ENCODE measurements at places on chromosomes 2 and 18.

DNA sequence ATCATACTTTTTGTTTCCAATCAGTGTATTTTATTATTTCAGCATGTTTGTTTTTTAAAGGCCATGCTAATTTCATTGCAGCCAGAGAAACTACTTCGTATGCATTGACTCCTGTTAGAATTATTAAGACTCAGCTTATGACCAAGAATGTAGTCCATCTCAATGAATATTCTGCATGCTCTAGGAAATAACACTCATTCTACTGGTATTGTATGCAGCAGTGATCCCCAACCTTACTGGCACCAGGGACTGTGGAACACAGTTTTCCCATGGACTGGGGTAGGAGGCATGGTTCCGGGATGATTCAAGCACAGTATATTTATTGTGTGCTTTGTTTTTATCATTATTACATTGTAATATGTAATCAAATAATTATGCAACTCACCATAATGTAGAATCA lies 356.9 kb downstream of the DSEL start:
- no peak for DNase-seq

- DNase-seq: no peak
Measured at GRCh38 chr2:117406443-117406842, 408.0 kb upstream of the DDX18 start.

- no peak for DNase-seq
Measured at GRCh38 chr2:150190546-150190945, 296.9 kb downstream of the RND3 start.

GRCh38 chr2:29946505-29946904 lies 25.1 kb upstream of the ALK start:
- DNase-seq: no peak

GRCh38 chr2:8437949-8438400 lies 243.9 kb upstream of the ID2 start:
- DNase-seq: no peak

GRCh38 chr2:208488686-208489564 lies 82.3 kb downstream of the PTH2R start:
- DNase-seq: no peak

GRCh38 chr18:723541-724080 lies 11.2 kb upstream of the ENOSF1 start:
- DNase-seq: no peak

All from activated T-helper 1 cell treated with anti-CD3 and anti-CD28 coated beads, Interleukin-2, amount 50 U/mL, for 16 hours (primary cell).